ENCODE measurements at places on chromosomes 11 and 22. TPM values are rescaled to one million over a fixed set of nuclear protein-coding genes. Genes with fewer than 3 reads are reported as not detected.

Gene APOL1
- 44.3 TPM for total RNA-seq

Gene CCDC81
- total RNA-seq = 0.85 TPM

Gene ZP1
- 0.55 TPM for total RNA-seq

Gene OR4A5
- total RNA-seq = not detected

Gene OR6T1
- not detected for total RNA-seq

Gene QSER1
- total RNA-seq = 11.4 TPM

Gene OSBPL5
- 45.0 TPM for total RNA-seq

Gene PDGFB
- total RNA-seq = 0.14 TPM

Gene TRIM48
- not detected for total RNA-seq

Gene PAX6
- not detected for total RNA-seq

Gene TCN2
- total RNA-seq = 2.0 TPM

Gene MRGPRF
- 29.9 TPM for total RNA-seq

Gene CNTN5
- not detected for total RNA-seq

Gene PRG3
- total RNA-seq = not detected
